ENCODE measurements at places on chromosomes 6 and 20.
A peak's percentile ranks its signal among the peaks of the same experiment; 100 is the strongest.

GRCh38 chr6:1222728-1223595, 88.9 kb upstream of the FOXQ1 start:
- no peak for DNase-seq

DNA sequence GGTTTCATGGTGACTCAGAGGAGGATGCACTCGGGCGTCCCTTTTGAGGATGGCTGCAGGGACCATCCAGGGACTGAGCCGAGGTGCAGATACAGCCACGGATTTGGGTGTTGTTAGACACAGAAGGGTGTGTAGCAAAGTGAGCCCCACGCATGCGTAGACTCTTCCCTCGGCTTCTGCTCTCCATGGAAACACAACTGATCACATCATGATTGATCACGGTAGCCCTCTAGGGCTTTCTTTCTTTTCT, 606 bp upstream of the ULBP1 start:
- peak; percentile 59 for DNase-seq

GRCh38 chr6:7540595-7540994, 876 bp upstream of the DSP start:
- DNase-seq: no peak

- no peak for DNase-seq
Observed at GRCh38 chr6:138795809-138796603, at the start of gene ECT2L. Gene ECT2L (plus strand): TSS chr6:138796087. CDS start chr6:138813275, 17,188 bp downstream.

DNA sequence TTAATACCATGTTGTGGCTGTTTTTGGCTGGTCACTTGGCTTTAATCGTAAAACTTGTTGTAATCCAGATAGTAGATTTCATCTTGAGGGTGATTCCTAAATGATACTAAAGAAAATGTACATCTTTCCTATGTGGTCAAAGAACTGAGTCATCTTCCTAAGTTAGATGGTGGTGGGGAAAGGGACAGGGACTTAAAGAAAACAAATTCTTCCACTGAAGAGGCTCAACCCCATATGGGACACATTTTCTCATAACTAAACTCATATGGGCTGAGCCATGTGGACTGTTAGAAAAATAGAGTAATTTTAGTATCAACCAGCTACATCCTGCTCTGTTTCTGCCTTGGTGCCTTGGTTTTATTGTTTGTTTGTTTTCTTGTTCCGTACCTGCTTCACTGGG, 155.8 kb downstream of the TSHZ2 start:
- DNase-seq: no peak

DNA sequence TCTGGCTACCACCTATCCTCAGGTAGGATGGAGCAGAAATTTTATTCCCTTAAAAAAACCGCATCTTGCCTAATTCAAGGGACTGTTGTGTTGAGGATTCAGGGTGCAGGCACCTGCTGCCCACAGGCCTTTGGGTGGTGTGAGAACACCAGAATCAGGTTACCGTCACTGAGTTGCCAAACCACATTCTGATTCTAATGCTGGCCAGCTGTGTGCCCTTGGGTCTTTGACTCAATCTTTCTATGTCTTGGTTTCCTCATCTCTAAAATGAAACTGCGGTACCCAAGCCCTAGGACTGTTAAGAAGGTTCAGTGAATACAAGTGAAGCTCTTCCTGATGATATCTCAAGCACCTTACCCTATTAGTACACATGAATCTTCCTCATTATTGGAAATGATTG, 827.3 kb downstream of the DHX35 start:
- DNase-seq: no peak

- DNase-seq: peak; percentile 87
Observed at GRCh38 chr6:36874443-36875249, at the start of gene PPIL1. Gene PPIL1 (minus strand): TSS chr6:36874803. CDS start chr6:36874772, 31 bp downstream.
